ENCODE measurements at places on chromosomes 11 and 22.

GRCh38 chr11:44570411-44571155 lies 5.1 kb downstream of the CD82 start:
- no peak for DNase-seq

DNA sequence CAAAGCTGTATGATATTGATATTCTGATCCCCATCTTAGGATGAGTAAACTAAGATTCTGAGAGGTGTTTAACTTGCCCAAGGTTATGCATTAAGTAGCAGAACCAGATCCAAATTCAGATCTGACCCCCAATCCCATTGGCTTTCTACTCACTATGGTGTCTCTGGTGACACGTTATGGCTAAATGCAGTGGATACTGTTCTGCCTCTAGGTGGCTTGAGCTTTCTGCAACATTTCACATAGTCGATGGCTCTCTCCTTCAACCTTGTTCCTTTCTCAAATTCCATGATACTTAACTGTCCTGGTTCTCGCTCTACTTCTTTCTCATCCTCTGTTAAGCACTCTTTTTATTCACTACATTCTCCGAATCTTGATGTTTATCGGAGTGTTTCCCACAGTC lies 9.4 kb downstream of the C11orf97 start:
- DNase-seq, result no peak

- DNase-seq, result no peak
These were observed 271.7 kb upstream of the ANO5 start for GRCh38 chr11:21921151-21921550.

DNA sequence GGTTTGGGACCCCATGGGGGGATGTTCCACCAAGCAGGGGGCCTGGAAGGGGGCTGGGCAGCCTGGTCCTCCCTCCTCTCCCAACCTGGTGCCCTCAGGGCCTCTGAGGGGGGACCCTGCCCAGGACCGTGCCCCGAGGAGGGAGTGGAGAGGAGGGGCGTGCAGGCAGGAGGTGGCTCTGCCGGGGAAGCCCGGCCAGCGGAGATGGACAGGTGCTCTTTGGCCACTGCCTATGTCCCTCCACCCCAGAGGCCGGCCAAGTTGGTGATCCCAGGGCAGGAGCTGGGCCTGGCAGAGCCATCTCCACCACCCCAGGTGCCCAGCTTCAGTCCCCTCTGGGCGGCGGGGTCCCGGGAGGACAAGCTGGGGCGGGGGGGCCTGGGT lies 2.4 kb downstream of the MUC2 start:
- no peak for DNase-seq

DNA sequence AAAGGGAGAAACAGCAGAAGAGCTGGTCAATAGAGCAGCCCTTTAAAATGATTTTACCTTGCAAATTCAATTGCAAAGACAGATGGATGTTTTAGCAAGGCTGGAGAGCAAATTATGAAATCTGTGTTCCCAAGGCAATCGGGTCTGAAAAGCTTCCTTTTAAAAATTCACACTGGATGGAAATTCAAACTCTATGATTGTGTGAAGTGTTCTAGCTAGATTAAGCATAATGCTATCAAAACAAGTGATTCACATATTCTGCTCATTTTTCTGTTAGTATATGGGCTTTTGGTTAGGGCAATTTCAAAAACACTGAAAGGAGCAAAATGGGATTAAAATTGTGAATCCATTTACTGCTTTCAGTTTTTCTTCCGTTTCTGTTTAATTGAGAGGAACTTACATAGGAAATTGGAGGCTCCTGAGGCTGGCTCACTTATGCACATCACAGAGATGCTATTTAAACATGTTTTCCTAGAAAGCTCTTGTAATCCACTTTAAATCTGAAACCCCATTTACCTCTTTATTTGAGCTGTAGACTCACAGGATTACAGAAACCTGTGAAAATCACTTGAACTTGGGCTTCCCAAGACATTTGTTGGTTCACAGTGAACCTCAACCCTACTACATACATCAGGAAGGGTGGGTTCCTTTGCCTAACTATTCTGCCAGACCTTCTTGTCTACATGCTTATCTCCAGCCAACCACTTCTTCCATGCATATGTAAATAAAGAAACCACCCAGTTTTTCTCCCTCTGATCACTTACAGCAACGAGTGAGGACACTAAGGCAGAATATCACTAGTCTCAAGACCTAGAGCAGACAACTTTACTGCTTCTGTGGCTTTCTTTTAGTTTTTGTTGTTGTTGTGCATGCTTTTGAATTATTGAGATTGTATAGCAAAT lies 201.9 kb upstream of the PITPNB start:
- no peak for DNase-seq

- no peak for DNase-seq
These were observed 80.2 kb downstream of the PRR5L start for GRCh38 chr11:36376009-36376887.

DNA sequence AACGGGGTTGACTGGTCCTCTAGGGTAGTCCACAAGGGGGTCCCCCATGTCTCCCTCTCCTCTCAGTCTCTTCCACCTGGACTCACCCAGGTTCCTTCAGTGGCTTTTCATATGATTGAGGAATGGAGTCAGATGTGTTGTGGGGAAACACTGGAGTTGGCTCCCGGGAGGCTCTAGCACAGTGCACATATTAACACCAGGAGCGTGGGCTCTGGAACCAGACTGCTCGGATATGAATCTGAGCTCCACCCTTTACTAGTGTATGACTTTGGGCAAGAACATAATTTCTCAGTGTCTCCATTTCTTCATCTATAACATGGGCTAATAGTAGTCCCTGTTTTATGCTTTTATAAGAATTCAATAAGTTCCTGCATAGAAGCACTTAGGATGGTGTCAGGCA lies 157.0 kb downstream of the GRIK4 start:
- DNase-seq, result no peak

- no peak for DNase-seq
These were observed 76.7 kb downstream of the PPFIBP2 start for GRCh38 chr11:7590529-7590928.

GRCh38 chr11:34190192-34191139 lies 85.0 kb downstream of the NAT10 start:
- DNase-seq, result no peak

- DNase-seq, result no peak
These were observed 127.9 kb upstream of the CSNK2A3 start for GRCh38 chr11:11480971-11481370.

DNA sequence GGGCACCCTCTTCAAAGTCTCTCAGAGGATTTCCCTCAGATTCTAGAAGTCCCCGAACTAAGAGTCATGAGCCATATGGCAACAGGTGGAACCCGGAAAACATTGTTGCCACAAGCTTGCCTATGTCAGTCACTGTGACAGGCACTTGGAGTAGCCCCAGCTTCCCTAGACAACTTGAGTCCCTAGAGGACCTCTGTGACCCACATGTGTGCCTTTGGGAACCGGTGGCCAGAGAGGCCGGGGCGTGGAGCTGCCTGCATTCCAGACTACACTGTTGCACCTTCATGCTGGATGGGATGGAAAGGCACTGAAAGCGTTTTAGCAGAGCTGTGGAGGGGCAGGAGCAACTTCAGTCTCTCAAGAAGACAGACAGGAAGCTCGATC lies 12.1 kb downstream of the SLC37A2 start:
- DNase-seq, result no peak

- no peak for DNase-seq
These were observed 718.8 kb downstream of the CNTN5 start for GRCh38 chr11:99739464-99740089.

DNA sequence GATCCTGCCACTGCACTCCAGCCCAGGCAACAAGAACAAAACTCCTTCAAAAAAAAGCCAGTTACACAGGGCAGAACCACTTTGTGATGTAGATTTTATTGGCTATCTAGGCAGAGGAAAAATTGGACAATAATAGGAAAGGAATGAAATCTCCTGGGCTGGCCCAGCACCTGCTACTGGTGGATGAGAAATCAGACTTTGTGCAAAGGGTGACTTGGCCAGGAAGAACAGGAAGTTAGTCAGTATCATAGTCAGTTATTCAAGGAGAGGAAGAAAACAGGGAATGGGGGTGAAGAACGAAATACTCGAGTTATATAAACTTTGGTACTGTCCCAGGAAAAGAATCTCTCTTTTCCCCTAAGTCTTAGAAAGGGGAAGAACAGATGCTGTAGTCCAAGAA lies 11.0 kb upstream of the SPTBN2 start:
- DNase-seq, result no peak

DNA sequence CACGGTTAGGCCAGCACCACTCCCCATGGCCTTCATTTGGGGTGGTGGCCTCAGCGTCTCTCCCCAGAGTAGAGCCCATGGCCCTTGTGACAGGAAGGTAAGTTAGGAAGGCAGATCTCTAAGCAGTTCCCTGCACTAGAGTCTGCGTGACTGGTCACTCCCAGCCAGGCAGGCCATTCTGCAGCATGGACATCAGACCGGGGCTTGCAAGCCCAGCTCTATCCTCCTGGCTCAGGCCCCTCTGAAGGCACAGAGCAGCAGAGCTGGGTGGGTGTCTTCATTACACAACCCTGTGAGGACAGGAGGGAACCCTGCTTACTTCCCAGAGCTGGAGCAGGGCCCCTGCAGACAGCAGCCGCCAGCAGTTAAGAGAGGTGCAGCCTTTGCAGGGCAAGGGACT lies 77.3 kb downstream of the PIWIL3 start:
- DNase-seq, result no peak

GRCh38 chr11:102761646-102762238 lies 18.7 kb downstream of the MMP10 start:
- no peak for DNase-seq

DNA sequence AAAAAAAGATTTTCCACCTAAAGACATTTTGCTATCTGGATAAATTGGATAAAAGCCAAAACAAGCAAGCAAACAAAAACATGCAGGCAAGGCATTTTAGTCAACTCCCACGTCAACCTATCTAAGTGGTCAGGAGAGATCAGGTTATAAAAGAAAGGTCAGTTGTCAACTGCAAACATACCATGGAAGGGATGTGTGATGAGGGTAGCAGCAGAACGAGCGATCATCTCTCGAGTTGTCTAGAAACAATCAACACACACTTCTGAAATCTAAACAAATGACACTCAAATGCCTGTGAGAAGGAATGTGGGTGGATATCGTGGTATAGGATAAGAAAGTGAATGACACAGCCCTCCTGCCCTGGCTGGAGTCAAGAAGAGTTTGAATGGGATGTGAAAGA lies 10.9 kb downstream of the MTCH2 start:
- DNase-seq, result no peak

GRCh38 chr11:95516786-95517185 lies 272.8 kb downstream of the FAM76B start:
- DNase-seq, result no peak

DNA sequence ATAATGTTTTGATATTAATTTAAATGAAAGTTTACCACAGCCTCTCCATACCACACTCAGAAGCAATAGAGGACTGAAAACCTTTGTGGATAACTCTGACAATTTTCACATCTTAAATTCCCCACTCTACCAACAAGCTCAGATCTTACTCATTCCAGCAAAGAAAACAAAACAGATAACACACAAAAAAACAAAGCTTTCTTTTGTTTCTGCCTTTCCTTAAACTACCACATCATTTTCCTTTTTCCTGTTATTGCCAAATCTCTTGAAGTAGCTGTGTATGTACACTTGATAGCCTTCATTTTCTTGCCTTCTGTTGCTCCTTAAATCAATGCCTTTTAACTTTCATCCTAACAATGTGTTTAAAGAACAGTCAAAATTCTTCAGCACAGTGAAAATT lies 484.9 kb downstream of the NTM start:
- DNase-seq, result no peak

GRCh38 chr11:99079576-99079975 lies 58.8 kb downstream of the CNTN5 start:
- DNase-seq, result no peak

GRCh38 chr11:17816232-17816931 lies 81.8 kb downstream of the KCNC1 start:
- no peak for DNase-seq

DNA sequence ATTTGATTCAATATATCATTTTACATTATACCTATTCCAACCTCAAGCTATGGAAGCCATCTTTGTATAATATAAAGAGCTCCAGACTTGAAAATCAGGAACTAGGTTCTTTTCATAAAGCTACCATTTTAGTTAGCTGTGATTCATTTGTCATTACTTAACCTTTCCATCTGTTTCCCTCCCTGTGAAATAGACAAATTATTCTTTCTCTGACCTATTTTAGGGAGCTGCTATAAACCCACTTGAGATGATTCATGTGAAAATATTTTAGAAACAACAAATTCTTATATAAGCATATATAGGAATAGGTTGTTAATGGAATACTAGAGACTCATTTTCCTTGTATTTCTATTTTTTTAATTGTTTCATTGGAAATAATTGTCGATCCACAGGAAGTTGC lies 1012.1 kb downstream of the OPCML start:
- no peak for DNase-seq

- no peak for DNase-seq
These were observed 4.4 kb upstream of the SPDYC start for GRCh38 chr11:65165410-65166317.

- no peak for DNase-seq
These were observed 1.6 kb downstream of the SDF2L1 start for GRCh38 chr22:21643533-21644357.

DNA sequence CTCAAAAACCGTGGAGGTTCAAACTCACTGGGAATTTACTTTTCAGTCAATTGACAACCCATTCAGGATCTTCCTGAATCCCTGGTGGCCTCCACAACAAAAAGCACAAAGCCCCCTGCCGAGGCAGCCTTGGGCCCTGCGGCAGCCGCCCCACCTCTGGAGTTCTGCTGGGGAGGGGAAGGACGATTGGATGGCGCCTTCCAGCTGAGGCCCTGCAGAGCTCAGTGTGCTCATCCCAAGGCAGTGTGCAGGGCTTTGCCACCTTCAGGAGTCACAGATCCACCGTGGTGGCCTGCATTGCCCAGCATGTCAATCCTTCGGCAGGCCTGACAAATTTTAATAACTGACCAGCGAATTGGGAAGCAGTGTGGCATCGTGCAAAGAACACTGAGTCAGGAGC lies 7.4 kb downstream of the ZFTA start:
- no peak for DNase-seq

DNA sequence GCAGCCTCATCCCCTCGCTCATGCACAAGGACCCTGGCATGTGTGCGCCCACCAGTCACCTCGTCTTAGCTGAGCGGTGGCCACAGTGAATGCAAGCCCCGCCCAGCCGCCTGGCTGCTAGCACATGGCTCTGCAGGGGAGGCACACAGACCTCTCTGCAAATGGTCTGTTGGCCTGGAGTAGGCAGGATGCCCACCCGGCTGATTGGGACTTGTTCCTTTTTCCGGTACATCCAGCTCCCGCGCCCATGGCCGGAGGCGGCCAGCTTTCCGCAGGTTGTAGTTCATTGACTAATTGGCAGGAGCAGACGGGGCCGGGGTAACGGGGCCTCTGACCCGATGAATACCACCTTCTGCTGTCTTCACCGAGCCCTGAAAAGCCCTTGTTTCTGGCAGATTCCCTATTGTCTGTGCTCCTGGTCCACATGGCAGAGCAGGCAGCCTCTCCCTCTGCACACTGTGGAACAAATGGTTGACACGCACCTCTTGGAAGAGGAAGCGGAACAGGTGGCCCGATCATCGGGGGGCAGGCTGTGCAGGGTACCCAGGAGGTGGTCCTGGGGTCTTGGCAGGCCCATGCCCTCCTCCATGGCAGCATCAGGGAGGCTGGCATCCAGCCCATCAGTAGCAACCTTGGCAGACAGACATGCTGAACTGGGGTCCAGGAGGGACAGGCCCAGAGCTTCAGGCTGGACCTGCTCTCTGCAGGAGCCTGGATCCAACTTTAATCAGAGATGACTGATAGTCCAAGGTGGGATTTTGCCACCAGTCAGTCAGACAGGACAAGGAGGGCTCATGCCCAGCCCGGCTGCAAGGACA lies 1512.0 kb downstream of the BRD1 start:
- DNase-seq, result no peak

All from activated effector memory CD4-positive, alpha-beta T cell treated with Interleukin-2 at 50 U/mL for 16 hours (primary cell).